ENCODE measurements at places on chromosomes 2 and 18.

GRCh38 chr2:196956069-196956468 lies 29.6 kb upstream of the PGAP1 start:
- DNase-seq, result no peak

GRCh38 chr18:10798727-10799550 lies 273.1 kb downstream of the NAPG start:
- DNase-seq, result peak; percentile 12

GRCh38 chr2:134647607-134648256 lies 71.1 kb downstream of the TMEM163 start:
- no peak for DNase-seq

DNA sequence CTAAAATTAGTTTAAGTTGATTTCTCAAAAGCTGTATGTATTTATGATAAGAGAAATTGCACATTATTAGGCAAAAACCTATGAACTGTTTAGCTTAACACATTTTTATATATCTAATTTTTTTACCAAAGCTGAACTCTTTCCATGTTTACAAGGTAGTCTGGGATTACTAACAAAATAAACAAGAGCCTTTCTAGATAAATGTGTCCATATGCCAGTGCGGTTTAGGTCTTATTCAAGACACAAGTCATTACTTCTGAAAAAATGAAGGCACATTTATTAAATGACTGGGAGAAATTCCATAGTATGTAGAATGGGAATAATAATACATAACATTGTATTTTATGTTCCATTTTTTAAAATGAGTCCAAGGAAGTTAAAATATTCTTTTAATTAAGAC lies 82.0 kb downstream of the DPP4 start:
- no peak for DNase-seq

DNA sequence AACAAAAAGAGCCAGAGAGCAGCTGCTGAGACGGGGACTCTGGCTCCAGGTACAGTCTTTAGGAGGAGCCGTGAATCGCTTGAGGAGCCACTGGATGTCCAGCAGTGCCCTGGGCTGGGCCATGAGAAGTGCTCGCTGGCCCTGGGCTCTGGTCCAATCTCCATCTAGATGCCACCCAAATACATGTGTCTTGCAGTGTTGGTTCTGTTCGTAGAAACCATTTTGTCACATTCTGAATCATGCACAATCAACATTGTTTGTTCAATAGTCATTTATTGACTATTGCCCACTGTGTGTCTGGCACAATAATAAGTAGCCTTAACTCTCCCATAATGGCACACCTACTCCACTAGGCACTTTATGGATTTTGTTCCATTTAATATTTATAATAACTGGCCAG lies 26.1 kb downstream of the TYMS start:
- DNase-seq, result no peak

- no peak for DNase-seq
Measured at GRCh38 chr2:144489315-144489916, 30.5 kb downstream of the ZEB2 start.

GRCh38 chr2:111196435-111196834 lies 75.7 kb downstream of the BCL2L11 start:
- DNase-seq, result no peak

GRCh38 chr2:20567159-20567925 lies 83.6 kb downstream of the HS1BP3 start:
- DNase-seq, result peak; percentile 75

- DNase-seq, result peak; percentile 74
Measured at GRCh38 chr18:59787998-59788790, 91.0 kb upstream of the CCBE1 start.

GRCh38 chr18:34223893-34224422 lies 755 bp downstream of the NOL4 start:
- DNase-seq, result no peak

- DNase-seq, result no peak
Measured at GRCh38 chr2:71799013-71799575, 345.7 kb downstream of the DYSF start.

DNA sequence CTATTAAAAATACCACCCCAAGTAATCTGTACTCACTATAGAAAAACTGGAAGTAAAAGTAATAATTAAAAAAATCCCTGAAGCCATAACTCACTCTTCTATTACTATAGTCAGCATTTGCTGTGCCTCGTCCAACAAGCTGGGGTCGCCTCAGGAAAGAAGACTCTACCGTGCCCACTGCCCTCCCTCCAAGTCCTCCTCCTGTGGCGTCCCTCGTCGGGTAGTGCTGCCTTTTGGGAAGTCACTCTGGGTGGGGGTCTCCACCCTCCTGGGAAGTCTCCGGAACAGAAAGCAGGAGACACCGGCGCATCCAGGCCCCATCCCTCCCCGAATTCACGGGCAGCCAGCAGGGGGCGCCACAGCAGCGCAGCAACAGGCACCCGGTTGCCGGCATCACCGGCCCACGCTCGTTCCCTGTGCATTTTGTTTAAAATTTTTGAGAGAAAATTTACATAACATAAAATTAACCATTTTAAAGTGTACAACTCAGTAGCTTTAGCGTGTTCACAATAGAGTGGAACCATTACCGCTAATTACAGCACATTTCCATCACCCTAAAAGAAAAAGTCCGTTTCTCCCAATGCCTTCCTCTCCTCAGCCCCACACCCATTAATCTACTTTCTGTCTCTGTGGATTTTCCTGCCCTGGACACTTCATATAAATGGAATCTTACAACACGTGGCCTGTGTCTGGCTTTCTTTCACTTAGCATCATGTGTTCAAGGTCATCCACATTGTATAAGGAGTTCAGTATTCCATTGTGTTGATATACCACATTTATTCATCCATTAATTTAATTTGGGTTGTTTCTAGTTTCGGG lies 62.2 kb downstream of the ADNP2 start:
- DNase-seq, result peak; percentile 53

- DNase-seq, result no peak
Measured at GRCh38 chr2:147756069-147756468, 88.8 kb upstream of the ACVR2A start.

DNA sequence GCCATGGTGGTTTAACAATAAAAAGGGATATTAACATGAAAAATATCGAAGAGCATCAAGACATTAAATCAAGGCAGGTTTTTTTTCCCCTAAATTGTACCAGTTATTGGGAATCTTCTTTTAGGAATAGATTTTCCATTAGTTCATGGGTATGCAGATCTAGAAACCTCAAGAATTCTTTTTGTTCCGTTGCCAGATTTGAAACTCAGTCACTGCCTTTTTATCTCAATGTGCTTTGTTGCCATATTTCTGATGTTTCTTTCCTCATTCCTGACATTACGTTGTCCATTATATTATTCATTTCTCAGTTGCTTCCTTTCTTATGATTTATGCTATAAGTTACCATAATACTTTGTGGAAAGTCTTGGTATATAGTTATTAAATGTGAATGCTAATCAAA lies 162.2 kb downstream of the CD226 start:
- DNase-seq, result peak; percentile 59

DNA sequence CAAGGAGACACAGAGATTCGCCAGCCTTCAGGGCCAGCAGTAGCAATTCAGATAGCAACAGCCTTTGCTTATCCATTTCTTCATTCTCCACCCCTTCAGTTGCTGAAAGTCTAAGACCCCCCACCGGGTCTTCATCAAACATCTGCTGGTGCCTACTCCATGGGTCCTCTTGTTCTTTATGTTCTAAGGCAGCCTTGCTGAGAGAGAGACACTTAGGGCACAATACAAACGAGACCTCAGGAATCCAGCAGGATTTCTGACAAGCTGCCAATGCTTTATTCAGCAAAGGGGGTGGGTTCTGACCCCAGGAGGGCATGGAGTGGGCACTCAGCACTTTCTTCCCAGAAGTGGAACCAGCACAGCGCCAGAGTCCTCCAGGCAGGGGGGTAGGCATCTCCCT lies 36.2 kb upstream of the CNGA3 start:
- DNase-seq, result peak; percentile 38

DNA sequence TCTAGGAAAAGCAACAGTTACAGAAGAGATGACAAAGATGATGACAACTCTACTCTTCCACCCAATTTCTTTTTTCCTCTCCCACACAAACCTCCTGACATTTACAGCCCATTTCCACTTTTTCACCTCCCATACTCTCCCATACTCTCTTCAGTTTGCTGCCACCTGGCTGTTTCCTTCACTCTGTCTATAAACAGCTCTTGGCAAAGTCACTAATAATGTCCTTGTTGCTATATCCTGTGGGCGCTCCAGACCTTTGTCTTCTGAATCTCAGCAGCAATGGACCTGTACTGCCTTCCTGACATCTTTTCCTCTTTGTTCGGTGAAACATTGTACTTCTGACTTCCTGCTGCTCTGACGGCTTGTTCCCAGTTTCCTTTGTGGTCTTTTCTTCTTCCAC lies 60.7 kb upstream of the CAVIN2 start:
- no peak for DNase-seq

GRCh38 chr2:100778637-100779450 lies 41.1 kb upstream of the NPAS2 start:
- DNase-seq, result no peak

- DNase-seq, result no peak
Measured at GRCh38 chr18:62407660-62408059, 82.5 kb downstream of the TNFRSF11A start.

DNA sequence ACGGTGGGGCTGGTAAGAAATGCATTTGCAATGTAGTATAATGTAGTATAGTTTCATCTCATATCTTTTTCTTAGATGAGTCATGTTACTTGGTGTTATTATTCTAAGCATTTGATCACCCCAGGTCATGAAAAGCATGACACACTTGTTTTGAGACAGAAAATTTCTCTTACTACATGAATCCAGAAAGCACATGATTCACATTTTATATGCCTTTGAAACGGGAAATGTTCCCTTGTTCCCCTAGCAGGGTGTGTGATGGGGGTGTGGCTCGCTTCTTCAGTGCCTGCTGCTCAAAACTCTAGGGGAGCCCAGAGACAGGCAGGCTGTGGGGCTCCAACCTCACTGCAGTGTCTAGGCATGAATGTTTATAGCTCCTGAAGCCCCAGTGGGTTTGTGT lies 116.0 kb upstream of the RAB27B start:
- peak; percentile 30 for DNase-seq

DNA sequence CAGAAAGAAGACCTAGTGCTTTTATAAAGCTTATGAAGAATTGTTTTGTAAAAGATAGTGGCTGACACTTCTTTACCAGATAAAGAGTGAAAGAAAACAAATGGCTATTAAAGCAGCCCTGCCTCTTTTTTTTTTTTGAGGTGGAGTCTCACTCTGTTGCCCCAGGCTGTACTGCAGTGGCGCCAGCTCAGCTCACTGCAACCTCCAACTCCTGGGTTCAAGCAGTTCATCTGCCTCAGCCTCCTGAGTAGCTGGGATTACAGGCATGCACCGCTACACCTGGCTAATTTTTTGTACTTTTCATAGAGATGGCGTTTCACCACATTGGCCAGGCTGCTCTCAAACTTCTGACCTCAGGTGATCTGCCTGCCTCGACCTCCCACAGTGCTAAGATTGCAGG lies 12.9 kb downstream of the ARPC2 start:
- DNase-seq, result peak; percentile 24

DNA sequence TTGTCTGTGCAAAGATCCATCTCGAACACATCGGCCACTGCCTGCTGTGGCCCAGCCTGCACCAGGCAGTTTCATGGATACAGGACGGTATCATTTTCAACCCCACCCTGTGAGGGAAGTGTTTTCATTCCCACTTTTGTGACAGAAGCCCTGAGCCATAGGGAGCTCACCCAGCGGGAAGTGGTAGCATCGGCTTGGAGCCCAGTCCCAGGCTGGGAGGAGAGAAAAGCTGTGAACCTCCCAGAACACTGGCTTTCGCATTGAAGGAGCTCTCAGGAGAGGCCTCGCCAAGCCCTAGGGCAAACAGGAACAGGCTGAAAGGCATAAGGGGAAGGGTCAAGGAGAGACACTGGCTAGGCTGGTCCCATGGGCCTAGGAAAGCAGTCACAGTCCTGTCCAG lies 166.1 kb downstream of the TFCP2L1 start:
- no peak for DNase-seq

GRCh38 chr2:188979187-188980114 lies 5.3 kb downstream of the COL3A1 start:
- DNase-seq, result no peak

DNA sequence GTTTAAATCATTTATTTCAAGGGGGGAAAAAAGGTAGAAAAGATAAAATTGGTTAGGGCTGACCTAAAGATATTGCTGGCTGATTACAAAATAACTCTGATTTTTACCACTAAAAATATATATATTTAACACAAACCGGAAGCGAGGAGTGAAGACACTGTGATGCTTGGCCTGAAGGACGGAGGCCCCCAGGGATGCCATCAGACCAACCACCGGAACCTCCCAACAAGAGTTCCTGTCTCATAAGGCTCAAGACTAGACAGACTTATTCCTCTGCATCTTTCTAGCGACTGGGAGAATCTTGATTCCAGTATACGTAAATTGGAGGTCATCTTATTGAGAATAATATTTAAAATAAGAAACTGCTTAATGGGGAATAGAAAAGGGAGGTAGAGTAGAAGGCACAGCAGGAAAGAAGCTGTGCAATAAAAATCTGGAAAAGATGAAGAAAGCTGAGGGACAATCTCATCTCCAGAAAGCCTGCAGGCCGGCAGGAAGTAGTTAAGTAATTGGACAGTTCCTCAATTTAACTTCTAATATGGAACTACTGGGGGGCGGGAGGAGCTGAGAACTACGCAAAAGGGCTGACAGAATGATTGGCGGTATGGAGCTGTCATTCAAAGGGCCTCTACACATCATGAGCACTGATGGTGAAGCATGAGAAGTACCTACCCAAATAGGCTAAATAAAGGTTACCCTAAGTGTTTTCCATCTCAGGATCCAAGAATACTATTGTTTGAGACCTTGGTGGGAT lies 91.1 kb downstream of the DTNB start:
- DNase-seq, result no peak

DNA sequence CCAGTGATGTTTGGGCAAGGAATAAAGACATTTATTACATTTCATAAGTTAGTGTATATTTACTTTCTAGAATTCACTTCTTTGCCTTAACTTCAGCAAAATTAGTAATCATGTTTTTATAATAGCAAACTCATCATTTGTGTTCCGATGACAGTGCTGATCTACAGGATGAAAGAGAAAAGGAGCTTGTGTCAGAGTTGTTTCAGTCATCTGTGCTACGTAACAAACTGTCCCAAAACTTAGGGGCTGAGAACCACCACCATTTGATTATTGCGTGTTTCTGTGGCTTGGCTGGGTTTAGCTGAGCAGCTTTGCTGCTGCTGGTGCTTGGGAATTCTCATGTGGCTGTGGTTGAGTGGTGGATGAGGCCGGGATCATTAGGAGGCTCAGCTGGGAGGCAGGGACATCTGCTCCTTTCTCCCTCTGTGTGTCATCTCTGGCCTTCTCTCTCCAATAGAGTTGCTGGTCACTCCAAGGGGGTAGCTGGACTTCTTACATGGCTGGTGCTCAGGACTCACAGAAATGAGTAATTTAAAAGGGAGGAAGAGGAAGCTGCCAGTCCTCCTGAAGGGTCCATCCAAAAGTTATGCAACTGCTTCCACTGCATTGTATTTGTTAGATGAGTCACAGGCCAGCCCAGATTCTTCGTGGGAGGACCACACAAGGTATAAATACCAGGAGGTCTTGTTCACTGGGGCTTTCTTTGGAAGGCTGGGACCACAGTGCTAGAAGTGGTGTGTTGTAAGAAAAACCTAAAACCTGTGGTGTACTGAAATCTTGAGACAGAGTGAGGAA lies 43.4 kb upstream of the HAAO start:
- DNase-seq, result peak; percentile 96
